ENCODE measurements at places on chromosomes 2 and 18.

DNA sequence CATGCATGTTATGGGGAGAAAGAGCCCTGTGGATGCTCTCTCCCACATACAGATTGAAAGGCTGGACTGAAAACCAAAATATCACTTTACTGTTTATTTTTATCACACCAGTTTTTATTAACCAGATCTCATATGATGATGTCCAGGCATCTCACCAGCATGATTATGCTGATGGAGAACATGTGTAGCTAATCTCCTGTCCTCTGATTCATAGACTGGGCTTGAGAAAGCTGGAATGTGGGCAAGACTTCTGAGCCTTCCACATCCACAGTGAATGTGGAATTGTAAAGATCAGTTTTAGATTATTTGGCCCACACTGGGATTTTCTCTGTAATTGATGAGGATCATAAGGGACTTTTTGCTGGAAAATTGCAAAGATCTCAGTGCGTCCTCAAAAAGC lies 137.9 kb downstream of the ICOS start:
- DNase-seq = no peak

DNA sequence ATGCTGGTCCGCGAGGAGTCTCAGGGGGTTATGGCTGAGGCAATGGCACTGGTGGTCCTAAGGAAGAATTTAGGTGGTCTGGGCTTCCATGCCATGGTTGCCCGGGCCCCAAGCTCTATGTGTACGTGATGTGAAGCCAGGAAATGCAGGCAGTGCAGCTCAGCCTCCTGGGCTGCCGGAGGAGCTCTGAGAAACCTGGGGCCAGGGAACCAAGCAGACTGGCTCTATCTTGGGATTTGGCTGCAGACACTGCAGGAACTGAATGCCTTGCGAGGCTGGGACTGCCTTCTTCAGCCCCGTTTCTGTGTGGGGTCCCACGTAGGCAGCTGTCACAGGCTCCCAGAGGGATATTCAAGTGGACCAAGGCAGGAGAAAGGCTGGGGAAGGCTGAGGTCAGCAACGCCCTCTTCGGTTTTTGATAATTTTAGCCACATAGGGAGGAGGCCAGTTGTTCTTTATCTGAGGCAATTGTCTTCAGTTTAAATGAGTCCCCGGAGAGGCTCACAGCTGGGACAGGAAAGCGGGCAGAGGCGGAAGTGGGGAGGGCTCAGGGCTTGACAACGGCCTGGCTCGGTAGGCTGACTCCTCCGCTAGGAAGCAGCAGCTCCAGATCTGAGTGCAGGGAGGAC lies 77.7 kb downstream of the RHOB start:
- DNase-seq = no peak

GRCh38 chr2:187774551-187775071 lies 220.4 kb upstream of the TFPI start:
- no peak for DNase-seq

- no peak for DNase-seq
Measured at GRCh38 chr2:96271995-96272394, 6.0 kb downstream of the CIAO1 start.

DNA sequence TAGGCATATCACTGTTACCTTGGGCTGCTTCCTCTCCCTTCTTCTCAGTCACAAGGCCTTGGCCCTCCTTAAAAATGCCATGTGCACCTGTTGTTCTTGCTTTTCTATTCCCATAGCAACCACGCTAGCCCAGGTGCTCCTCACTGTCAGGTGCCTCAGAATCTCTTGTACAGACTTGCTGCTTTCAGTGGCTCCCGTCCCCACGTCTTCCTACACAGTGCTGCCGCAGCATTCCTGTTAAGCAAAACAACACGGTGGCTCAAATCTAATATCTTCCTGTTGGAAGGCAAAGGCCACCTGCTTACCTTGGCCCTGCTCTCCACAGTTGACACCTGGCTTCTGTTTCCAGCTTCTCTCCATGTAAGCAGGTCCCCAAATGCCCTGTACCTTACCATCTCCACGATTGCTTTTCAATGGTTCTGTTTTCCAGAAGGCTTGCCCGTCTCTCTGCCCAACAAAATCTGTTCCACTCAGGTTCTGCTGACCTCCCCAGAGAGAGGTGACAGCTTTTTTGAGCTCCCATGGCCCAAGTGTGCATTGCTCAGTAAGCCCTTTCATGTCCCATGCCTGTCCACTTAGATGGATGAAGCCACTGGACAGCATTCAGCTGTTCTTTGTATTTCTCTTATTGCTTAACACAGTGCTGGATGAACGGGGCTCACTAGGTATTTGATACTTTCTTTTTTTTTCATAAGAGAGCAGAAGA lies 240.4 kb downstream of the PRKCE start:
- DNase-seq = no peak

GRCh38 chr2:180709392-180710145 lies 270.8 kb upstream of the UBE2E3 start:
- no peak for DNase-seq

- no peak for DNase-seq
Measured at GRCh38 chr18:35497027-35497369, 762 bp downstream of the INO80C start.

DNA sequence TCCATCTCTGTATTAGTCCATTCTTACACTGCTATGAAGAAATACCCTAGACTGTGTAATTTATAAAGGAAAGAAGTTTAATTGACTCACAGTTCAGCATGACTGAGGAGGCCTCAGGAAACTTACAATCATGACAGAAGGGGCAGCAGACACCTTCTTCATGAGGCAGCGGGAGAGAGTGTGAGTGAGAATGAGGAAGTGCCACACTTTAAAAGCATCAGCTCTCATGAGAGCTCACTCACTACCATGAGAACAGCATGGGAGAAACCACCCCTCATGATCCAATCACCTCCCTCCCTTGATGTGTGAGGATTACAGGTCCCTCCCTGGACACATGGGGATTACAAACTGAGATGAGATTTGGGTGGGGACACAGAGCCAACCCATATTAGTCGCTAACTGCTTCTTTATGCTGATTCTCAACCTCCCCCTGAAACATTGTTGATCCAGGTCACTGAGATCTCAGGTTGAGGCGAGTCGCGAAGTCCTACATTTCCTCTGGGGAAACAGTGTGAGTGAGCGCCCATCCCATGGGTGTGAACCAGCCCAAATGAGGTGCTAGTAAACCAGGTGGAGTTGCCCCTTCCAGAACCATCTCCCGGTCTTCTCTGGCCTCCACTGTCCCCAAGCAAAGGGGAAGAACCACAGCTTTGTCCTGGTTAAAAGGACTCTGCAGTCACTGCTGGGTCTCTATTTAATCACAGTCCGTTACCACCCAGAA lies 123.8 kb downstream of the CAPN13 start:
- DNase-seq = no peak

DNA sequence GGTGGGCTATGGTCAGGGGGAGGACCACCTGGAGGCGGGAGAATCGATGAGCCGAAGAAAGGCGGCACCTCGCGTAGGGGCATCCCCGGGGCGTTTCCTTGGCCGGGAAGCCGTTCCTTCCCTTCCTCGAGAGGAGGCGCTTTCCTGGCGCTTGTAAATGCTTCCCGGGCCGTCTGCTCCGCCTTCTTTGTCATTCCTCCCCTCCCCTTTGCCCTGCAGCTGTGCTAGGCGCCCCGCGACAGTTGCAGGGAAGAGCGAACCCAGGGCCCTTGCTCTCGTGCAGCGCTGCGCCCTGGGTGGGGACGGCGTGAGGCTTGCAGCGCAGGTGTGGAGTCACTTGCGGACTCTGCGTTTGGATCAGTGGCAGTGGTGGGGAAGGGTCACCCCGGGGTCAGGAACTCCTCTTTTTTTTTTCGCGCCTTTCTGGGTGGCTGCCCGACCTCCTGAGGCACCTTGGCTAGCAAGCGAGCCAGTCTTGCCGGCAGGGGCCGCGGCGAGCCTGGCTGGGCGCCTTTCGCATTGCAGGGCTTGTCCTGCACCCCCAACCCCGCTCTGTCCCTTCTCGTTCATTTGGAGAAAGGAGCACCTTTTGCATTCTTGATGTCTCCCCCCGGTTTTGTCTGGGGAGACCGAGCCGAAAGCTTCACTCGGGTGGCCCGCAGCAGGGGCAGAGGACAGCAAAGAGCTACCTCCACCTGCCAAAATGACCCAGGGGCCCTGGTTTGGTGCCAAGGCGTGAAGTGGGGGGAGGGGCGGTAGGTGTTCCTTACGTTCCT lies 858 bp downstream of the KCNS3 start:
- DNase-seq = no peak

DNA sequence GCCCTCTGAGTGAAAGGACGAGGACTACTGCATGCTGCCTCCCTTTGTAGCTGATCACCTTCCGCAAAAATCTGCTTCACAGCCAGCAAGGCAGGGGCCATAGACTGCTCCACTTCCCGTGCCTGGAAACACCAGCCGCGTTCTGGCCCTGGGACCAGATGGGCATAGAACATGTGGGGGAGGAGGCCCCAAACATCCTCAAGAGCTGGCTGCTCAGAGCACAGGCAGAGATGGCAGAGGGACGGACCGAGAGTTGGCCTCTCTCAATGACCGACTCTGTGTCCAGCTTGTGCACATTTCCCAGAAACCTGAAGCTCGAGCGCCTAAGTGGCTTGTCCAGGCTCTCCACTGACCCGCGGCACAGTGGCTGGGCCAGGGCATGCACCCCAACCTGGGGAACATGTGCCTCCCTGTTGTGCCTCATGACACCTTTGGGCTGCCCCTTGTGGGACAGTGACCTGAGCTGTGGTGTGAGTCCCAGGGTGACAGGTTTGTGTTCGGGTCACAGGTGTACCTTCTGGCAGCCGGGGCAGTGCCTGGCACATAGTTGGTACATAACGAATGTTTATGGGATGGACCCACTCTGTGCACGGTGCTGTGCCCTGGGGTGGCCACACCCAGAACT lies 9.1 kb downstream of the KCNF1 start:
- DNase-seq = no peak

GRCh38 chr18:40018266-40018665 lies 1936.8 kb upstream of the PIK3C3 start:
- DNase-seq = no peak

GRCh38 chr2:62529758-62530157 lies 23.8 kb upstream of the TMEM17 start:
- DNase-seq = no peak

DNA sequence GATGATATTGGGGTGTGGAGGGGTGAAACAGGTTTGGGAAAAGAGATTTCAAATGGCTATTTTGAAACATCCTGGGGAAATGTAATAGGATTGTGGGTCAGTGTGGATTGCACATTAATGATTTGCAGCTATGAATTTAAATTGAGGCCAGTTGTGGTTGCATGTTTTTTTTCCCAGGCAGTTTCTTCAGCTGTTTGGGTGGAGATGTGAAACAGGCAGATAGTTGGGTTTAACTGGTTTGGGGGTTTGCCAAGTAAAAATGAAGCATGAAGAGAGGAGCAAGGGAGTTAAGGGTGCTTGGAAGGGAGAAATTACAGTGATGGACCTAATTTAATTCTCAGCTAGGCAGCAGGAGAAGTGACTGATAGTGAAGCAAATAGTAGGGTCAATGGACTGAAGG lies 16.8 kb downstream of the GPD2 start:
- no peak for DNase-seq

- no peak for DNase-seq
Measured at GRCh38 chr2:62441421-62441820, 64.6 kb downstream of the TMEM17 start.

- no peak for DNase-seq
Measured at GRCh38 chr18:38526922-38527321, 961.3 kb upstream of the CELF4 start.
